ENCODE measurements at places on chromosomes 7 and 10.

GRCh38 chr10:69089638-69090599 is 2.0 kb downstream of the SRGN start:
- peak; percentile 85 for DNase-seq

DNA sequence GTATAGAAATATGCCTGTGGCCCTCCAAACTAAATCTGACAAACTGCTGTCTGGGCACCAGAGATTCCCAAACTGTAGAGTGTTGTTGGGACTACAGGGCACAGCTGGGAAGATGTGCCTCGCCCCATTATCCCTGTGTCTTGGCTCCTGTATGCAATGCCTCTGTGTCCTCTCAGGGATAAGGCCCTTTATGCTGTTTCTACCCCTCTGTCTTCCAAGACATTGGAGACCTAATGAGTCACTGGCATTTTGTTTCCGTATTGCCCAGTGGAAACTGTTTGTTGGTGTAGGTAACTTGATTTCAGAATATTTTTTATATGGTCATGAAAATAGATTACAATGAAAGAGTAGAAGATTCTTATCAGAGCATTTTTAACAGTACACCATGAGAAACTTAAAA is 183.2 kb downstream of the GLI3 start:
- no peak for DNase-seq

GRCh38 chr10:101297901-101298486 is 56.0 kb upstream of the BTRC start:
- peak; percentile 67 for DNase-seq

DNA sequence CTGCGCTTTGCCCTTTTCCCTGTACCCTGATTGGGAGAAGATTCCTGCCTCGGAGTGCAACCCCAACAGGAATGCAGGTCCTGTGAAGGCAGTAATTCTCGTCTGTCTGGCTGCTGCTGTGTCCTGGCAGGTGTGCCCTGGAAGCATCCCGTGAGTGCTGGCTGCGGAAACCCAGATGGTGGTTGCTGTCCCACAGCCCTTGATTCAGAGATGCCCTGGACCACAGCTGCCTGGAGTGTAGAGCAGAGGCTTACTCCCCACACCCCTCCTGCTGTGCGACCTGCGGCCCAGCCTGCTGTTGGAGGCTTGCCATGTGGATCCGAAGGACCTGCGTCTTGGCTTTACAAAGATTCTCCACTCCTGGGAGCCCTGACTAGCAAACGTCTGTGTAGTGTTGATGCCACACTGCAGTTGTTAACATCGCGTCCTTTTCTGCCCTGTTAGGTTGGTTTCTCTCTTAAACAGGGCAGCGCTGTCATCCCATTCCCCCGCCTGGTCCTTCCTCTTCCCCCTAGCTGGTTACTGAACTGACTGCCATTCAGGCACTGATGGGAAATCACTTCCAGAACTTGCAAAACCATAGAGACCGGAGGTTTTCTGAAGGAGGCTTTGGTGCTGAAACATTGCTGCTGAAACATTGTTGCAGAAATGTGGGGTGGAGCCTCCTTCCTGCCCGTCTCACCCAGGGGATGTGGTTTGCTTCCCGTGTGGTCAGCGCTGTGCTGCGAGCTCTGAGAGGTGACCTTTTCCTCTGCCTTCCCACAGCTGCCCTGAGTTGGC is 53.3 kb downstream of the DNAJB6 start:
- DNase-seq = no peak

DNA sequence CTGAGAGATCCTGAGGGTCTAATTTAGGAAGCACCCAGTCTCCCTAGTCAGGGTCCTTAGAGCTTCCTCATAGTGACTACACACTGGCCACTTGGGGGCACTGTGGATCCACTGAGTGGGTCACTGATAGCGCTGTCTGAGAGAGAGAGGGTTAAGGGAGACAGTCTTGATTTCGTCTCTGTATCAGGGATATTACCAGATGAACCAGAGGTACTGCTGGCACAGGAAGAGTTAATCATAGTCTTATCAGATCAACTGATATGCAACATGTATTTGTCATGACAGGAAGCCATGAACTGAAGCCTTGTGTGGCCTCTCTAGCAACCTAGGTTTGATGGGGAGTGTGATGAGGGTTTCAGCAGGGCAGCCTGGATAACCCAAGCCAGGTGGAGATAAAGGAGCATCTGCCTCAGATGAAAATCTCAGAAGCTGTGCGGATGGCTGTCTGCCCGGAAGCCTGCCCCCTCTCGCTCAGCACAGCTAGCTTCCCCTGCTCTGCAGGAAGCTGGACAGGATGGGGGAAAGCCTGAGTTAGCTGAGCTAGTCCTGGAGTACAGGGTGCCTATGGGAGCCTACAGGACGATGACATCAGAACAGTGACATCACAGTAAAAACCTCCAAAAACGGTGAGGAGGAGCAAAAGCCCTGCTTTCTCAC is 214.0 kb upstream of the PRSS1 start:
- peak; percentile 80 for DNase-seq
